Stimulated activated CD8-positive, alpha-beta memory T cell treated with anti-CD3 and anti-CD28 coated beads, Interleukin-7, amount 100 ng/mL, for 1 hour (primary cell): ENCODE measurements at places on chromosomes 3 and 15.

GRCh38 chr3:10667269-10667668 lies 148.8 kb upstream of the SLC6A11 start:
- no peak for DNase-seq

DNA sequence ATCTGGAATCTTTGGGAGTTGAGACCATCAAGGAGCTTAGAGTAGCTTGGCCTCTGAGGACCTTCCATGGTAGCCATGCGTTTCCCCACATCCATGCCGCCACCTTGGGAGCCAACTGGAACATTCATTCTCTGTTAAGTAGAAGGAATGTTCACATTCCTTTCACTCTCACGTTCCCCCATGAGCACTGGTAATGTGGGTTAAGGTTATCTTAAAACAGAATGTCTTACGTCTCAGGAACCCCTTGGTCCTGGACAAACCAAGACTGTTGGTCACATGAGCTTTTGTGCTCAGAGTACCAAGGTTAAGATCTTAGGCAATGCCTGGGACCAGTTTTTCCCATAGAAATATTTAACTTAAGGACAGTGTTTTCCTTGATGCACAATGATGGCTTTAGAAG lies 211.7 kb upstream of the UBE2E1 start:
- DNase-seq = no peak

- no peak for DNase-seq
Observed at GRCh38 chr3:191966556-191966955, 505.6 kb downstream of the PYDC2 start.

DNA sequence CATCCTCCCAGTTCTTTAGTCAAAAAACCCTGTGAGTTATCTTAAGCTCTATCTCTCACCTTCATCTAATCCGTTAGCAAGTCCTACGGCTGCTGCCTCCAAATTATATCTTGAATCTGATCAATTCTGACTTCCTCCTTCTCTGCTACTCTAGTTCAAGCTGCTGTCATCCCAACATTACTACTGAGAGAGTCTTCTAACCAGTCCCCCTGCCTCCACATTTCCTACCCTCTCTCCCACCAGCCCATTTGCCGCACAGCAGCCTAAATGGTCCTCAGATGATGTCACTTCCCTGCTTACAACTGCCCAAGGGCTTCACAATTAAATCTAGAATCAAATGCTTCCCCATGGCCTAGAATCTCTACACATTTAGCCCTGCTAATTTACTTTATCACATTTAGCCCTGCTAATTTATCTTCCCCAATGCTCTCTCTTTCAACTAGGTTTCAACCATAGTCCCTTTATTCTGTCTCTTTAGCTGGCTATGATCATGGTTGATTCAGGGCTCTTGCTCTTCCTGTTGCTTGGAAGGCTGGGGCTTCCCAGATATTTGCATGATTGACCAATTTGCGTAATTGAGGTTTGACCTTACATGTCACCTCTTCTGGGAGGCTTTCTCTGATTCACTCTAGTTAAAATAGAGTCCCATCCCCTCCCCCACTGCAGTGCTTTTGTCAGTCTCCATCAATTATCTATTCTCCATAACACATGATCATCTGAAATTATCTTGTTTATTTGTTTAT lies 11.0 kb upstream of the ARL14 start:
- no peak for DNase-seq

DNA sequence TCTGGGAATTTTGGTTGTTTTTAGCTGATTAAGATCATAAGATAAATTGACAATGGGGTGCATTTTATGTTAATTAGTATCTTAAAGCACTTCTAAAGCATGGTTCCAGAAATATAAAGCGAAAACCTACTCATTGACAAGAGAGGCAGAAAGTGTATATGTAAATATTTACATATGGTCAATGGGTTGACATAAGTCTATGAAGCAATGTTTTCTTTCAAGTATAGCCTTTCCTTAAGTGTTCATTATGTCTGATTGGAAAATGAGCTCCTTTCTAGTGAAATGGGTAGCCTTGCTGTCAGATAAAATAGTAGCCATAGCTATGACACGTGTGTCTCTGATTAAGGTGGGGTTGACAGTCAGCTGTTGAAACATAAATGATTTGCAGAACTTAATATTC lies 365.2 kb upstream of the AGTR1 start:
- DNase-seq = no peak

DNA sequence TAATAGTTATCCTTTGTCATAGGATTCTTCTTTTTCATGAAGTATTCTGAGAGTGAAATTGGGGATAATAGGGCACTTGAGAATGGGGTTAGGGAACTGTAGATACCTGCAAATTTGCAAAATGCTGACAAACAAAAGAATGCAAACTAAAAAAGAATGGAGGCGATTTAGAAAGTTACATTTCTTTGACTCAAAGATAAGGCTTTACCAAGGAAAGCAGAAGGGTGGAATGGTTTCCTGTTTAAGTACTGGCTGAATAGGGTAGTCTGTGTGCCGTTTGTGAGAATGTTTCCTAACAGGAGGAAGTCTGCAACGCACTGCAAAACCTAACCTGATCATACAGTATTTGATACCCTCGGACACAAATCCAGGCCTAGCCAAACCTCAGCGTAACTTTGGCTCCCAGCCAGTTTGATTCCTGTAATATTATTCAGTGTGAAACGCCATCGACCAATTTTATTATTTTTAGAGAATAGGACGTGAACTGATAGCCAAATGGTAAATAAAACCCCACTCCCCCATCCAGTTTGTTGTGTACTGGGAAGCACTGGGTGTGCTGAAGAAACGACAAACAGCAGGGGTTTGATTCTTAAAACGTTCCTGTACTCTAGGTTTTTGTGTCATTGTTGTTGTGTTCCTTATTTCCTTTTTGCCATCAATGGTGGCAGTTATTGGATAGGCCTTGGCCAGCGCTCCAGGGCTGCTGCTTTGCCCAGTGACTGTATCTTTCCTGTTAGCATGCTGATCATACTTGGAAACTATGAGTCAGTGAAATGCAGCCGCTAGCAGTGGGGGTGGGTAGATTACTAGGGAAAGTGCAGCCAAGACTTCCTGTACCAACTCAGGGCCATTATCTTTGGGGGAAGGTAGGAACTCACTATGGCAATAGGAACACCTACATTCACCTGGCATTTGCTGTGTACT lies 148.0 kb upstream of the TBL1XR1 start:
- DNase-seq = peak; percentile 29

DNA sequence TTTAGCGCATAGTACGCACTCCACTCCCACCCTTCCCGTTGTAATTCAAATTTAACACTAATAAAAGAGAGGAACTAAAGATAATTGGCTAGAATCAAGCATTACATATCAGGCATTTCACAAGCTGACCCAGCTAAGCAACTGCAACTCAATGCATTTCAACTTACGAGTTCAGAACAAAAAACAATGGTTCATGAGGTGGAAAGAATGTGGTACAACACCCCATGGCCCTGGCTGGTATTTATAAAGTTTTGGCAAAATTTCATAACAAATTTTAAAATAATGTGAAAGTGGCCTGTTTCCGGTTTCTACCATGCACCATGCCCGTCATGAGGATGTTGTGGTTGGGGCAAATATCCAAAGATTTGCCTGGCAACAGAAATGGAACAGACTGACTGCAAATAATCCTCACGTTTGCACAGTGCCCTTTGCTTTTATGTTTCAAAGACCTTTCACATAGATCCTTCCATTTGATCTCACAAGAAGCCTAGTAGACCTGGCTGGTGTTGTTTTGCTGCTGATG lies 455.3 kb upstream of the NR2F2 start:
- DNase-seq = no peak

DNA sequence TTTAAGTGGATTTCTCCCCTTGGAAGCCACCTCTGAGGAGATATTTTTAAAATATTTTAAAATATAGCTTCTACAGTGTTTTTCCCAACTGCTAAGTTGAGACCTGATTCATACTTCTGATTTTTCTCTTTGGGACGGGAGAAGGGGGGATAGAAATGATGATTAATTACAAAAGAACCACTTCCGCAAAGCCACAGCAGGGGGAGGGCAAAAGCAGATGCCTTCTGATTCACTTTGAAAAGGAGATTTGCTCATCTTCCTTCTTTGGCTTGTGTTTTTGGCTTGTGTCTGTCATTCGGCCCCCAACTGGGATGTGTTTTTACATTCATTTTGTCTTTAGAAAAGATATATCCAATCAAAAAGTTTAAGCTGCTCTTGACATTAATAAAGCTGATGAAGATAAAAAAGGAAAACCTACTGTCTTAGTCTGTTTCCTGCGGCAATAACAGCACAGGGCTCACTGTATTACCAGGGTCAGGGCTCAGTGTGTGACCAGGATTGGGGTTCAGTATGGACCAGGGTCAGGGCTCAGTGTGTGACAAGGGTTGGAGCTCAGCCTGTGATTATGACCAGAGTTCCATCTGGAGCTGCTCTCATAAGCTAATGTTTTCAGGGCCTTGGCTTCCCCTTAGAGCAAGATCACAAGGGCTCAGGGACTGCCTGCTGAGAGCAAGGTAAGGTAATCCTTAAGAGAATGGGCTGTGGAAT lies 223.2 kb downstream of the MTHFS start:
- DNase-seq = no peak

- DNase-seq = no peak
Observed at GRCh38 chr3:111605018-111605417, 9.9 kb upstream of the ZBED2 start.

- DNase-seq = no peak
Observed at GRCh38 chr15:80878242-80878866, 99.2 kb downstream of the CEMIP start.

GRCh38 chr15:100779331-100780207 lies 100.1 kb upstream of the ALDH1A3 start:
- DNase-seq = no peak

DNA sequence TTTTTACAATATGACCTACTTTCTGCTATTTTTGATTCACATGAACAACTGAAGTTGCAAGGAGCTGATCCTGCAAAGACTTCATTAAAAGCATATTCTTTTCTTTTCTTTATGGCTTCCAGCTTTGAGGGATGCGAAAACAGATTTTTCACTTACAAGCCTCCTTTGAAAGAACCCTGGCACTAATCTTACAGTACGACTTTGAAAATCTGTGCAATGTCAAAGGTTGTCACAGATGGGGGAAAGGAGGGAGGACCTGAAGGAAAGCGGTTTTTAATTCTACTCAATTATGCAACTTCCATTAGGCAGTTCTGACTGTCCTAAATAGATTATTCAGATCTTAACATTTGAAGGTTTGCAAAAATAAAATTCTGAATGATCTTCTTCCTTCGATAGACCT lies 130.5 kb downstream of the TNIK start:
- DNase-seq = no peak

- no peak for DNase-seq
Observed at GRCh38 chr3:114706591-114707232, 412.9 kb downstream of the TIGIT start.

DNA sequence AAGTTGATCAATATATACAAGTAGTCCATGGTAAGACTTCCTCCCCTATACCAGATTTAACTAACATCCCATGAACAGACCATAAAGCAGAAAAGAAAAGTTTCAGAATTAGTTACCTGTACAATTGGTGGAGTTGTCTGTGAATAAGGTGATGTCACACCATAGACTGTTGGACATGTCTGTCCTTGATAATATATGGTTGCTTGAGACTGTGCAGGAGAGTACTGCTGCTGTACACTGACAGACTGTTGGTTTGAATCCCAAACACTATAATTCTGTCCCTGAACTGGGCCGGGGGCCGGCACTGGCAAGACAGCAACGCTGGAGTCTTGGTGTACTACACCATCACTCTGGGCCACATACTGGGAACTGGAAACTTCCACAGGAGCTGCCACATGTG lies 77.2 kb downstream of the NBEAL2 start:
- no peak for DNase-seq

DNA sequence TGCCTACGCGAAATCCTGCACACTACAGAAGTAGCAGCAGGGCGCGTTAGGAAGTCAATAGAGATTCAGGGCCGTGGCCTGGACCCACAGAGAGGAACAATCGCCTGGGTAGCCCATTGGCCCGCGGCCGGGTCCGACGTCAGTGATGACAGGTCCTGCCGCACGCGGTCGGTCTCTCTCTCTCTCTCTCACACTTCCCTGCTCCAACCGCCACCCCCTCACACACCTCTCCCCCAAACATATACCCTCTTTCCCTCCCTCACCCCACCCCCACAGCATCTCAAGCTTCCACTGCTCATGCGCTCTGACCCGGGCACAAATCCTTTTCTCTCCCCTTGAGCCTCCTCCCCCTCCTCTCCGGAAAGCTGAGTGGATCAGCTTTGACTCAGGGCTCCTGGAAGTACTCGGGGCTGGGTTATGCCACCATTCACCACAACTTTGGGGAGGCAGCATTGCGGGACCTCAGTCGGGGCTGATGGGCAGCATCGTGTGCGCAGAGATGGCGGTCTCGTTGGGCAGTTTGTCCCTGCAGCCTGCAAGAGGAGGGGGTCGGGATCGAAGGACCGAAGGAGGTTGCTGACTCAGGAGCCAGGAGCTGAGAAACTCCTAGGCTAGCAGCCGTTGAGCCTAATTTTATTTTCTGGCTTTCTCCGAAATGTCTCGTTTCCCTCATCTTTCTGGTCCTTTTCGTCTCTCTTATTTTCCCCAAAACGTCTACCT lies 9.0 kb downstream of the ZIC4 start:
- no peak for DNase-seq

GRCh38 chr3:48664313-48664644 lies 1.6 kb upstream of the CELSR3 start:
- DNase-seq = no peak

GRCh38 chr15:90414408-90415028 lies 26.5 kb downstream of the IQGAP1 start:
- no peak for DNase-seq

- no peak for DNase-seq
Observed at GRCh38 chr15:42457445-42458442, 33.2 kb downstream of the ZNF106 start.

- no peak for DNase-seq
Observed at GRCh38 chr15:54250326-54250725, 272.1 kb downstream of the UNC13C start.

GRCh38 chr3:177589911-177590381 lies 392.7 kb upstream of the TBL1XR1 start:
- no peak for DNase-seq

GRCh38 chr3:39088456-39088855 lies 19.0 kb downstream of the GORASP1 start:
- DNase-seq = no peak

- DNase-seq = no peak
Observed at GRCh38 chr3:5197022-5197421, 9.5 kb downstream of the EDEM1 start.

GRCh38 chr3:119359476-119360326 lies 65.5 kb downstream of the ARHGAP31 start:
- no peak for DNase-seq

- DNase-seq = no peak
Observed at GRCh38 chr15:49415149-49415548, 7.9 kb upstream of the FGF7 start.

GRCh38 chr3:29011441-29011840 lies 269.4 kb upstream of the RBMS3 start:
- DNase-seq = no peak
